ENCODE measurements at places on chromosomes 12 and 14. TPM values are rescaled to one million over a fixed set of nuclear protein-coding genes. Genes with fewer than 3 reads are reported as not detected.

The EFS gene
- 0.42 TPM for total RNA-seq

The GCN1 gene
- total RNA-seq, result 38.0 TPM

The BDKRB2 gene
- 0.25 TPM for total RNA-seq

- no peak for DNase-seq
- H3K27ac ChIP-seq, result no peak overlapping the region
- H3K4me3 ChIP-seq, result no peak overlapping the region
- no peaks in the 10 kb centered on the region for H3K27me3 ChIP-seq
Measured at GRCh38 chr12:30908076-30908721, 18.3 kb upstream of the TSPAN11 start.

DNA sequence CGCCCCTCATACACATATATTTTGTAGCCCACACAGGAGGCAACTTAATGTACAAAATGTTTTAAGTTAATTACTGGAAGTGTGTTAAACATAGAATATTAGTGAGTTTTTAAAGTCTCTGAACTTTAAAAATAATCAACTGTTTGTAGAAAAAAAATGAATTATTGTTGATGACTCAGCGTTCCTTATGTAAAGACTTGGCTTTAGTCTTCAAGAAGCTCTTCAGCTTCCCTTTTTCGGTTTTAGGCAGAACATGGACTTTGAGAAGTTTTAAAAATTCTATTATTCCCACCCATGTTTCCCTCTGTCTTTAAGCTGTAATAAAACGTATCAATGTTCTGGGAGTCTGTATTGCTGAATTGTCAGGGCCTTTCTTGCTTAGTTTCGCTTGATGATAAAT is 269.5 kb downstream of the FBXL14 start:
- no peaks in the 10 kb centered on the region for H3K4me1 ChIP-seq
- no peaks in the 10 kb centered on the region for H3K36me3 ChIP-seq
- H3K27me3 ChIP-seq, result no peaks in the 10 kb centered on the region
- no peak for DNase-seq
- no peak overlapping the region for H3K4me3 ChIP-seq

DNA sequence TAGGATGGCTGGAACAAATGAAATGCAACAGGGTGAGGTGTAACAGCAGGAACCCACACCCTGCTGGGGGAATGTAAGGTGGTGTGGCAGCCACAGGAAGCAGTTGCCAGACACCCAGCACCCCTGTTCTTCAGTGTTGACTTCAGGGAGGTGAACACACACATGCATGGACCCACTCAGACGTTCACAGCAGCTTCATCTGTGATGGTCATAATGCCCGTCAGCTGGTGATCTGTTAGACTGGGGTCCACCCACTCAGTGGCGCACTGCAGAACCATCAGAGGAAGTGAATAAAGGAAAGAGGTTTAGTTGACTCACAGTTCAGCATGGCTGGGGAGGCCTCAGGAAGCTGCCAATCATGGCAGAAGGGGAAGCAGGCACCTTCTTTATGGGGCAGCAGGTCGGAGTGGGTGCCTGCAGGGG is 22.7 kb upstream of the TEX22 start:
- no peaks in the 10 kb centered on the region for H3K4me1 ChIP-seq
- no peaks in the 10 kb centered on the region for H3K36me3 ChIP-seq
- H3K27me3 ChIP-seq, result no peaks in the 10 kb centered on the region
- H3K4me3 ChIP-seq, result no peak overlapping the region
- H3K27ac ChIP-seq, result no peak overlapping the region

Data from liver (tissue), 10 donors.